H1 (cell line): ENCODE measurements at places on chromosomes 12 and 14. TPM values are rescaled to one million over a fixed set of nuclear protein-coding genes. Genes with fewer than 3 reads are reported as not detected.

Gene SLC16A7
- total RNA-seq: 2.9 and 4.3 TPM in 2 replicates

Gene CCDC197
- total RNA-seq: not detected in 2 replicates

Gene C12orf54
- not detected in 2 replicates for total RNA-seq

Gene C12orf43
- 22.3 and 23.7 TPM in 2 replicates for total RNA-seq

Gene SMIM41
- 0.28 and 0.31 TPM in 2 replicates for total RNA-seq

DNA sequence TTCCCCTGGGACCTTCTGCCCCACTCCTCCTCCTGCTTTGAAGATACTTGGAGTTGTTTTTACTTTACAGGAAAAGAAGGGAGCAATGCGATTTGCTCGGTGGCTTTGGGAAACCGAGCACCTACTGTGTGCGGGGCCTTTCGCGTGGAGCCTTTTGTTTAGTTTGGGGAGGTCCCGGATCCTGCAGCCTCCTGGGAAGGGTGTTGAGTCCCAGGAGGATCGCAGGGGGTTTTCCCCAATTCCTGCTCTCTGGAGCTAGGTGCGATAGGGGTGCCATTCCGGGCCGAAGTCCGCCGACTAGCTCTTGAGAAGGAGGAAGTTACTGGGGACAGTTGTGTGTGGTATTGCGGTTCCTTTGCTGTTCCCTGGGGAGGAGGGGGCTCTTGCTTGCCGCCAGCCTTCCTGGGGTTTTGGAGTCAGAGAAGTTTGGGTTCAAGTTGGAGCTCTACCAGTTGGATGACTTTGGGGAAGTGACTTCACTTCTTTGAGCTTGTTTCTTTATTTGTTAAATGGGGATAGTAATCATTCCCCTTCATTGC lies 1.1 kb downstream of the BRI3BP start:
- no peak for DNase-seq

Gene DIO3
- total RNA-seq: 0.19 TPM in 2 replicates

DNA sequence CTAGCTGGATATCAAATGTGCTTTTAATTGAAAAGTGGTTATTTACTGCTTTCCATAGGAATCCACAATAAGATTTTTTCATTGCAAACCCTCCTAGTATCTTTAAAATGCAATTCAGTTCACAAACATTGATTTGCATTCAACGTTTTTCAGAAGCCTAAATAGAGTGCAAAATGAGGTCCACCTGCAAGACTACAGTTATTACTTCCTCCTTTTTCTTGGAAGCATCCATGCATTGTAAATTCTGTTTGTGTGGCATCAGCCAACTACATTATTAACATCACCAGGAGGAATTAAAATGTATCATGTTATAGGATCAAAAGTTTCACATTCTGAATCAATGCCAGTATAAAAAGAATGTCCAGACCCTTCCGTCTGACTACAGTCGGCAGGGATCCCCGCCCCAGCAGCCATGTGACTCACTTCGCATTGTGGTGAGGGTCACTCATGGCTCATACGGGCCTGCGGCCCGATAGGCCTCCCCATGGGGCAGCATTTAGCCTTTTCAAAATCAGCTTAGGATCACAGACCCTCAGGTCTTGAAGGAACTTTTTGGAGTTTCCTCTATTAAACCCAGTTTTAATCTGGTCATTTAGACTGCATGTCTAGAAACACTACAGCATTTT lies 46.3 kb downstream of the NTF3 start:
- no peak for DNase-seq

GRCh38 chr12:116382686-116383530 lies 105.4 kb upstream of the MED13L start:
- DNase-seq: no peak

DNA sequence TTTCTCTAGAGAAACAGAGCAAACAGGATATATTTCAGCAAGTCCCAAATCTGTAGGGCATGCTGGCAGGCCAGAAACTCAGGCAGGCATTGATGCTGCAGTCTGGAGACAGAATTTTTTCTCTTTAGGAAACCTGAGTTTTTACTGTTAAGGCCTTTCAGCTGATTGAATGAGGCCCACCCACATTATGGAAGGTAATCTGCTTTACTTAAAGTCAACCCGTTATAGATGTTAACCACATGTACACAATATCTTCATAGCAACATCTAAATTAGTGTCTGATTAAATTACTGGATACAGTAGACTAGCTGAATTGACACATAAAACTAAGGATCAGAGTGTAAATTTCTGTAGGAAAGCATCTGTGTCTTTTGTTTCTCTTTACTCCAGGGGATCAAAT lies 65.2 kb downstream of the SRGAP1 start:
- no peak for DNase-seq

- DNase-seq: no peak
Measured at GRCh38 chr14:99425272-99425681, 55.4 kb downstream of the SETD3 start.

Gene SYNE2
- total RNA-seq: 43.6 and 46.1 TPM in 2 replicates

GRCh38 chr14:96797582-96798349 lies 584 bp downstream of the VRK1 start:
- peak; percentile 61 for DNase-seq

GRCh38 chr12:117165342-117165741 lies 24.9 kb downstream of the FBXO21 start:
- no peak for DNase-seq

DNA sequence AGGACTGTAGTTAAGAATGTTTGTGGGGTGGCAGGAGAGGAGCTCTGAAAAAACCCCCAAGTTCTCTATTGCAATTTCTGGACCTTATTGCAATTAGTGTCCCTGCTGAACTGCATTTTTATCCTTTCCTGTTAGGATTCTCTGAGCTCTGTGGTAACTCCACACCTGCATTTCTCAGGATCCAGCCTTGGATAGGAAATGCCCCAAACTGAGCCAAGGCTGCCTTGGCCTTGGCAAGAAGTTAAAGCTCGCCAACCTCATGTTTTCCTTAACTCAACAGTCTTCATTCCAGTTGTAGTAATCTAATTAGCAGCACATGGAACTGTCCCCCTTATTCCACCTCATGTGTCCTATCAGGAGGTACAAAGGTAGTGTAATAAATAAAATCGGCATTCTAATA lies 66.5 kb downstream of the C12orf75 start:
- DNase-seq: no peak

DNA sequence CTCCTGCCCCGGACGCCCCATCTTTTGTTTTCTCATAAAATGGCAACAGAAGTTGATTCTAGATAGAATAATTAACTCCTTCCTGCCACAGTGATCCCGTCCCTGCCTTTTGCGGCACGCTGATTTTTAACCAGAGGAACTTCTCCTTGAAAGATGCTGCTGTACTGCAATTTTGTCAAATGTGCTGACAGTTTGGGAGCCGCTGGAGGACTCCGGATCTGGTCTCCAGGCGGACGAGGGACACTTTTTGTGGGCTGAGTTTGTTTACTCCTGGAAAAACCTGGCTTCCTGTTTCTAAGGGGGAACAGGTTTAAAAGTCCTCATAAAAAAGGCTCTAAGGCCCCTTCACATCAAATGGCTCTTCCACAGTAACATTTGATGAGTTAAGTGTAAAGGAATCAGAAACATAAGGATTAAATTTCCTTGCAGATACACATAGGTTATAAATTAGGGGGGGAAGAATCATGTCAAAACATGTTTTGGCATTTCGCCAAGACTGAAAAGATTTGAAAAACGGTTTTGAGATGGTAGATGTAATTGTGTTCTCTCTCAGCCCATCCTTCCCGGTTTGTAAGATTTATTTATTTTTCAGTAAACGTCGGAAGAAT lies 15.5 kb downstream of the FZD10 start:
- no peak for DNase-seq

DNA sequence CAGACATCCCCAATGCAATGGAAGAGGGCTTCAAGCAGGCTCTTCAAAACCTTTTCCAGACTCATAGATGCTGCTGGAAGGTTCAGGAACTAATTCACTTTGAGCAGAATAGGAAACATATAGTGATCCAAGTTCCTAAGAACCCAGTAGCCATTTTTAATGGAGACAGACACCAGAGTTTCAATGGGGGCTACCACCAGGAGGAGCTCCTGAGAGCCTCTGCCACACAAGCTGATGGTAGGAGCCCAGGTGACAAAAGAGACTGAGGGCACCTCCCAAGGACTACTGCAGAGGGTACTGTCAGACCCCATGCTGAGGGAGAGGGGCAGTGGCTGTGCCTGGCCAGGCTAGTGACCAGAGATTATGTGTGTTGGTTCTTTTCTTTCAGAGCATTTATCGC lies 45.9 kb downstream of the IFNG start:
- no peak for DNase-seq

Gene TCL1B
- total RNA-seq: 7.5 and 9.6 TPM in 2 replicates

DNA sequence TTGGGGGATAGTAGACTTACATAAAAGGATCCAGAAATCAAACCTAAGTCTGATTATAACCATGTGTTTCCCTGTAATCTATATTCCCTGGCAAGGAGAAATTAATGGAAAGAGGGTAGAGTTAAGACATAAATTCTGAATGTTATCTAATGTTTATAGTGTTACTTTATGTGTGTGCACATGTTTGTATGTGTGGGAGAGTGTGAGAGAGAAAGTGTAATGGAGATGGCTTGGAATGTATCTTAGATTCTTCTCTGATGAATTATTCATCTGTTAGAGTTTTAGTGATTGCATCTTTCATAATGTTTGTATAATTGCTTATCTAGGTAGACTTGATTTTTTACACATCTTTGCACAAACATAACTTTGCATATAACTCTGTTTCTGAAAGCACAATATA lies 490.9 kb downstream of the FLRT2 start:
- DNase-seq: no peak

- no peak for DNase-seq
Measured at GRCh38 chr12:12315838-12316237, 34.2 kb downstream of the MANSC1 start.
